ENCODE measurements at places on chromosomes 1 and 21. TPM values are rescaled to one million over a fixed set of nuclear protein-coding genes. Genes with fewer than 3 reads are reported as not detected.

Gene GIPC2
- total RNA-seq: 18.6 TPM

Gene F13B
- not detected for total RNA-seq

Gene OLFML2B
- total RNA-seq: 0.28 TPM

Gene LRRC40
- 25.7 TPM for total RNA-seq

Gene TMEM82
- not detected for total RNA-seq

Gene TNFRSF1B
- total RNA-seq: 14.7 TPM

Gene PDE9A
- total RNA-seq: 0.38 TPM

Gene C4BPA
- total RNA-seq: not detected

Gene AIM2
- under 0.01 TPM for total RNA-seq

Gene CLDN19
- total RNA-seq: not detected

Gene C1orf185
- not detected for total RNA-seq

Gene LCE1F
- not detected for total RNA-seq

Gene ATP5PB
- 316 TPM for total RNA-seq

Gene CCDC27
- not detected for total RNA-seq

Gene PLA2G2A
- not detected for total RNA-seq

Gene KRTAP13-2
- not detected for total RNA-seq

Gene ANKRD34A
- total RNA-seq: 0.28 TPM

Gene VWA5B1
- total RNA-seq: not detected

Gene CDK18
- 0.94 TPM for total RNA-seq

Gene MIXL1
- not detected for total RNA-seq

Gene CYB5RL
- total RNA-seq: 4.1 TPM

Measured in endothelial cell of coronary artery (primary cell).